ENCODE measurements at places on chromosomes 7 and 10.

- peak; percentile 22 for DNase-seq
Observed at GRCh38 chr10:103493916-103494877, 692 bp downstream of the NEURL1 start.

GRCh38 chr7:120927454-120928103 is 23.0 kb upstream of the ING3 start:
- DNase-seq, result no peak

DNA sequence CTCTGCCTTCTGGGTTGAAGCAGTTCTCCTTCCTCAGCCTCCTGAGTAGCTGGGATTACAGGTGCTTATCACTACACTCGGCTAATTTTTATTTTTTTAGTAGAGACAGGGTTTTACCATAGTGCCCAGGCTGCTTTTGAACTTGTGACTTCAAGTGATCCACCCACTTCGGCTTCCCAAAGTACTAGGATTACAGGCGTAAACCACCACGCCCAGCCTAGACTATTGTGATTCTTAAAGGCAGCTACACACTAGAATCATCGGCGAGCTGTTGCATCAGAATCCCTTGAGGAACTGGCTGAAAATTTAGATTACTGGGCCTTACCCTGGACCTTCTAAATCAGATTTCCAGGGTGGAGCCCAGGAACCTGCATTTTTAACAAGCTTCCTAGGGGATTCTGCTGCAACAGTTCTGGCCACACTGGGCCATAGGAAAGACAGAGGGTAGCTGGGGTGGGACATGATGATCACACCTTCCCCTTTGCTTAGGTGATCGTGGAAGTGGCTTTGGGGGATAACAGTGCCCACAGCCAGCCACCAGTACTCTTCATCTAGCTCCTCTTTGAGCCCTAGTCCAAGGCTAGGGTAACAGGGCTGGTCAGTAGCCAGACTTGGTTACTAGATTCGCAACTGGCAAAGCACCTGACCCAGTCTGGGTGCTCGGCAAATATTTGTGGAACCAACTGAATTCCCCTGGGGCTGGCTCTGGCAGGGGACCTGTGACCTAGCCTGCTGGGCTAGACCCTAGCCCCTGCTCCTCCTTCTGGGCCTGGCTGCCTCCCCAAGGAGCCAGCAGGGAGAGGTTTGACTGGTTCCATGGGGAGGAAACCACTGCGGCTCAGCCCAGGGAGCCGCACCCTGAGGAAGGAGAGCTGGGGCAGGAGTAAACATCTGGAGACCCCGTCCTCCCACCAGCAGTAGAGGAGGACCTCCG is 67.1 kb upstream of the DUSP5 start:
- DNase-seq, result no peak

DNA sequence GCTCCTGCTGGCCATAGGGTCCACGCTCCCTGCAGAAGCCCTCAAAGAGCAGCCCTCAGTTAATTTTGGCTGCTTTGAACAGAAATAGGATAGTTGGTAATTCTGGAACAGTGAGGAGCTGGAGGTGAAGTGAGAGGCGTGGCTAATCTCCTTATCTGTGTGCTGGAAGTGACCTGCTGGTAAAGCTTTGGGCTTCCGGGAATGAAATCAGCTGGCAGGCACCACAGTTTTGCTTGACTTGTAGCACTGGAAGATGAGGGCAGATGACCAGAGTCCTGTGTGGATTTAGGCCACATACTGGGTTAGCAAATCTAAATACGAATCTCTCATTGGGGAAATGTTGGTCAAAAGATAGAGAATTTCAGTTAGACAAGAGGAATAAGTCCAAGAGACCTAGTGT is 10.2 kb downstream of the ATP6V0E2 start:
- DNase-seq, result no peak

DNA sequence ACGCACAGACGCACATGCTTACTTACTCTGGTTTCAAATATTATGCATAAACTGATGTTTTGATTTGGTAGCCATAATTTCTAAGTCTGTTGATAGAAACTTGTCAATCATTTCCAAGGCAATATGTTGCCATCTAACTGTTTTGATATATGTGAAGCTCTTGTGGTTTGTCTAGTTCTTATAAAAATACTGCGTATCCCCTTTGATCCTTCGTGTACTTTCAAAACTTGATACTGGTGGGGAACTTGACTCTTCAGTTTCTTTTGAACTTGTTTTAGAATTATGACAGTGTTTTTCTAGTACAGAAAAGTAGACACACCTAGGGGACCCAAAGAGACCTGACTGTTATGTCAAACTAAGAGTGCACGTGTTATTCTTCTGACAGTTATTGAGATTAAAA is 708.0 kb downstream of the LRMDA start:
- no peak for DNase-seq

DNA sequence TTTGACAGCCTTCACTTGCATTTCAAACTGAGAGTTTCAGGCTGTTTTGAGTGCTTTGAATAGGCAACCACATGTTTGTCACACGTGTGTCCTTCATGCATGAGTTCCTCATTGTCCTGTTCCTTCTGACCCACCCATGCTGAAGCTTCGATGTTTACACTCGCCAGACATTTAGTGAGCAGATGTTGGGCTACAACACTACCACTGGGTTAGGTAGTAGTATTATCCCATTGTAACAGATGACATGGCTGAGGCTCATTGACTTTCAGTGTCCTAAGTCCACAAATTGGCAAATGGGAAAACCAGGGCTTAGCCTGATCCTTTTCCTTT is 456.1 kb downstream of the PHTF2 start:
- no peak for DNase-seq

GRCh38 chr10:121702351-121703320 is 104.4 kb upstream of the FGFR2 start:
- DNase-seq, result no peak

DNA sequence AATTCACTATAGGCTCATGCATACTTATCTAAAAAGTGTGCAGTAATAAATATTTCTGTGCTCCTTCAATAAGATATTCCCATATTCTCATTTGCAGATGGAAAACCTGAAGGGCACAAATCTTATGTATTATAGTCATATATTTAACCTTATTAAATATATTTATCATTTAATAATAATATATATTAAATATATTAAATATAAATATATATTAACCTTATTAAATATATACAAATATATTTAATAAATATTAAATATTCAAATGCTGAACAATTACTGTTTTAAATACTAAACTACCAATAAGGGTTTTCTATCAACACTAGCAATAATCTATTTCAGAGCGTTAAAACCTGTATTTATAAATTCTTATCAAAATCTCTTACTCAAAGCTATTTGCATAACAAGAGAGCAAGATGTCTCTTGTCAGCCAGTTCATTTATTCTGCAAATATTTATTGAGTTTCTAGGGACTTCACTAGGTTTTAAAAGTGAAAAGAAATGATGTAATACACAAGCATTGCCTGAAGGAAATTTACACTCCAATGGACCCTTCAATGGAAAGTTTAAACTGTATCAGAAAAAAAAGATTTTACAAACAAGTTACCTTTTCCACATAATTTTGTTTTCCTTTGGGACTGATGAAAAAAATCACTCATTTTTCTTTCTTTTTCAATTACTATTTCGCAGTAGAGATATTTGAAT is 159.2 kb downstream of the AGMO start:
- no peak for DNase-seq

- no peak for DNase-seq
Observed at GRCh38 chr7:42913591-42913990, 1.7 kb upstream of the C7orf25 start.

DNA sequence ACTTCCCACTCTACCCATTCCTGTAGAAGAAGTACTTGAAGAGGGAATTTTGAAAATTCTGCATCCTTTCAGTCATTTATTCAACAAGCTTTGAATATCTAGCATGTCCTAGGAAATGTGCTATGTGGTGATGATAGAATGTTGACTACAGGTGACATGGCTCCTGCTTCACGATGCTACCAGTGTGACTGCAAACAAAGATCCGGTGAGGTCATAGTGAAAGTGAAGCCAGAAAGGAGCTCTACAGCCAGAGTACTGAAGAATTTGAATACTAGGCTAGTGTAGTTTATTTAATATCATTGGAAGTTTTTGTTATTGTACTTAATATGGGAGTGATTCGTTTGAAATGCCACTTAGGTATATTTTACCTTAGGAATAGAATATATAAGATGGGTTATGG is 348.1 kb downstream of the TFEC start:
- DNase-seq, result no peak
